ENCODE measurements at places on chromosomes 7 and 10.

DNA sequence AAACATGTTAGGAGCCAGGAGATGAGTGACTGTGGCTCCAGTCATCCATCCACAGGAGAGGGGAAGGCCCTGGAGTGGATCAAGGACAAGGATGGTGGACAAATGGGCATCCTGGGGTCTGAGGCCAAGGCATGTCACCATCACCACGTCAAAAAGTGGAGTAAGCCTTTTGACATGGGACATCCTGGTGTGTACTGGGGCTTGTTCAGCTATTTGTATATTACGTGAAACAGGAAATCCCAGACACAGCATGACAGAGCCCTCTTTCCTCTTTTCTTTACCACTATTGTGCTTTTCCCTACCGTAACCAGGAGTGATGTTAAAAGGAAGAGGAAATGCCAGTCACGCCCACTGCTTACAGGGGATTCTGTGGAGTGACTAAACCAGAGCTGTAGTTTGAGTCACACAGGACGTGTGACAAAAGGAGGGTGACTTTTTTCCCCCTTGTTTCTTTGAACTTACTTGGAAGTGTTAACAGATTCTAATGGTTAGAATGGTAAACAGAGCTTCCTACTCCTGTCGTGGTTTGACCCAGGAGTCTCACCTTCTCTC, 15.4 kb downstream of the ACSL5 start:
- H3K4me3 ChIP-seq: peak overlapping the region; percentile 95
- H3K36me3 ChIP-seq: peaks cover 31% of the 10 kb centered on the region
- H3K27me3 ChIP-seq: no peaks in the 10 kb centered on the region
- DNase-seq: peak; percentile 84

DNA sequence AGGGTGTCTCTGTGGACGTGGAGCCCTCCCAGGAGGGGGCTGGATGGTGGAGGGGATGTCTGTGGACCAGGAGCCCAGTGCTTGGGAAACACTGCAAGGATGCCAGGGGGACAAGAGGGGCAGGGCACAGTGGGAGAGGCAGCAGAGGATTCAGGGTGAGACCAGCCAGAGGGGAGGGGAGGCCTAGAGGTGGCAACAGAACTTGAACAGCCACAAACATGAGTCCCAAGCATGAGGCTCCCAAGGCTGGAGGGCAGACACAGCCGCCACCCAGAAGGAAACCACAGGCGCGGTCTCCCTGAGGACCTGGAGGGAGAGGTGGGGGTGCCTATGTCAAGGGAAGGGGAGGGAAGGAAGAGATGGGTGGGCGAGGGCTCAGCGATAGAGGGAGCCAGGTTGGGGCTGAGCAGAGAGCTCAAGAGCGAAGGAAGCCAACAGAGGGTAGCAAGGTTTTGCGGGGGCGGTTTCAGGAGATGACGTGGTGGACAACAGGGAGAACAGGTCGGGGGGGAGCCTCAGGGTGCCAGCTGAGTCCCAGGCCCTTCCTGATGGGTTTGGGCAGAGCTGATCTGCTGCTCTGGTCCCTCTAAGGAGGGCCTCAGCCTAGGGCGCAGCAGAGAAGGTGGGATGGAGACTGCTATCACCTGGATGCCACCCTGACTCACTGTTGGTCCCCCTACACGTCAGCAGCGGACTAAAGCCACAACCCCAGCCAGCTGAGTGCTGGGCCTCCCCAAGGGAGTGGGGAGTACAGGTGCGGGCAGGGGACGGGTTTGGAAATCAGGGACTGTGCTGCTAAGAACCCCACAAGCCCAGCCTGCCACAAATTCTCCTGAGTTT, 6.7 kb upstream of the PILRA start:
- H3K36me3 ChIP-seq: peaks cover 20% of the 10 kb centered on the region
- no peaks in the 10 kb centered on the region for H3K27me3 ChIP-seq
- H3K27ac ChIP-seq: peak overlapping the region; percentile 98
- H3K4me3 ChIP-seq: peak overlapping the region; percentile 53

GRCh38 chr10:102773986-102774385, 30.2 kb downstream of the WBP1L start:
- H3K4me3 ChIP-seq: no peak overlapping the region
- peaks cover 58% of the 10 kb centered on the region for H3K4me1 ChIP-seq
- H3K27me3 ChIP-seq: no peaks in the 10 kb centered on the region
- peak overlapping the region; percentile 11 for H3K27ac ChIP-seq

DNA sequence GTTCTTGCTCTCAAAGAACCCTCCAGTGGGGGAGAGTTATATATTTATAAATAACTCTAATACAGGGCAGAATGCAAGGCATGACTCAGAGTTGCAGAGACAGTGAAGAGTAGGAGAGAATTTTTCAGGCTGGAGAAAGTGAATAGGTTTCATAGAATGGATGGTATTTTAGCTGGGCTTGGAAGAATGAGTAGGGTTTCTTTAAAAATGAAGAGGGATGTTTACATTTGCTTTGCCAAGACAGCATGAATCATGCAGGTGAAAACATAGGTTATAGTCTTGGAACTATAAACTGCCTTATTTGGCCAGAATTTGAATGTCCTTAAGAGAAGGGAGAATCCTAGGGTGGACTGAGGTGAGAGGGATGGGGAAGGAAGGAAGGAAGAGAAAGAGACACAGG, 124.8 kb downstream of the CPED1 start:
- no peak overlapping the region for H3K27ac ChIP-seq
- DNase-seq: no peak
- H3K36me3 ChIP-seq: no peaks in the 10 kb centered on the region
- H3K4me1 ChIP-seq: no peaks in the 10 kb centered on the region
- no peak overlapping the region for H3K4me3 ChIP-seq
- H3K27me3 ChIP-seq: no peaks in the 10 kb centered on the region

- H3K27me3 ChIP-seq: no peaks in the 10 kb centered on the region
- H3K27ac ChIP-seq: no peak overlapping the region
- no peak for DNase-seq
- H3K4me3 ChIP-seq: no peak overlapping the region
Observed at GRCh38 chr10:106189292-106189691, 975.2 kb downstream of the SORCS1 start.

DNA sequence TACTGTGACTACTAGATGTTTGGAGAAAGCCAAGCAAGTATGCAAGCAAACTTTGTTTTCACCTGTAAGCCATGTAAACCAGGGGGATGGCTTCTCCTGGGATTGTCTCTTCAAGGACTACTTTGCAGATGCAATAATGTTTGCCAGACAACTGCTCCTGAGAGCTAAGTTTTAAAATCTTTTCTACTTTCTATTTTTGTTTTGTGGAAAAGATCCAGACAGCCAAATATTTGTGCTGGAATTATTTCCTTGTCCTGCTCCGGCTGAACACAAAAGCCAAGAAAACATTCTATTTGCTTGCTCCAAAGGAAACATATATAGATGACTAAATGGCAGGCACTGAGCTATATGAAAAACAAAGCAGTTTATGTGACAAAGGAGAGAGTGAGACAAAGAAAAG, 51.6 kb downstream of the TFPI2 start:
- DNase-seq: no peak
- H3K4me1 ChIP-seq: no peaks in the 10 kb centered on the region
- no peak overlapping the region for H3K4me3 ChIP-seq
- peaks cover 20% of the 10 kb centered on the region for H3K27me3 ChIP-seq
- H3K36me3 ChIP-seq: no peaks in the 10 kb centered on the region

- DNase-seq: no peak
- no peak overlapping the region for H3K27ac ChIP-seq
- H3K4me1 ChIP-seq: no peaks in the 10 kb centered on the region
Observed at GRCh38 chr10:112701211-112701877, 248.7 kb upstream of the TCF7L2 start.

- no peak overlapping the region for H3K4me3 ChIP-seq
- H3K4me1 ChIP-seq: peaks cover 11% of the 10 kb centered on the region
- DNase-seq: no peak
- H3K27me3 ChIP-seq: peaks cover 26% of the 10 kb centered on the region
Observed at GRCh38 chr10:60914690-60915141, 29.3 kb downstream of the RHOBTB1 start.

DNA sequence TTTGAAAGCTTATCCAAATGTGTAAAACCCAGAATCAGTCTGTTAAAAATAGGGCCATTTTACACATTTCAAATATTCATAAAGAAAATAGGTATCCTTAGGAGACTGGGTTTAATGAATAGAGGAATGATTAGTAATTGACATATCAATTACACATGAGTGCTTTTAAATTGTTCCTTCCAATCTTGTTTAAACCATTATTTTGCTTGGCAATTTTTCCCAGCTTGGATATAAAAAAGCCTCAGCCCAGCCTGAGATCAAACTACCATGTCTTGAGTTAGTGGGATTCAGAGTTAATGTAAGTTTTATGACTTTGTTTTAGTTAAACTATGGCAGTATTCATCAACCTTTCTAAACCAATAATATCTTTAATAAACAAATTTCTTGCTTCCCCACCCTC, 28.3 kb downstream of the PARP12 start:
- H3K4me1 ChIP-seq: peaks cover 18% of the 10 kb centered on the region
- no peaks in the 10 kb centered on the region for H3K27me3 ChIP-seq
- H3K4me3 ChIP-seq: no peak overlapping the region
- H3K36me3 ChIP-seq: peaks cover 10% of the 10 kb centered on the region
- no peak overlapping the region for H3K27ac ChIP-seq

GRCh38 chr10:84296091-84296981, 32.1 kb upstream of the CCSER2 start:
- no peaks in the 10 kb centered on the region for H3K36me3 ChIP-seq
- no peak overlapping the region for H3K4me3 ChIP-seq
- no peak for DNase-seq

- no peaks in the 10 kb centered on the region for H3K27me3 ChIP-seq
- H3K36me3 ChIP-seq: peaks cover 50% of the 10 kb centered on the region
- peak overlapping the region; percentile 93 for H3K4me3 ChIP-seq
- H3K4me1 ChIP-seq: peaks cover 46% of the 10 kb centered on the region
- DNase-seq: no peak
- H3K27ac ChIP-seq: peak overlapping the region; percentile 99
Observed at GRCh38 chr10:30435073-30435422, 1.1 kb downstream of the MAP3K8 start.

- no peaks in the 10 kb centered on the region for H3K27me3 ChIP-seq
- H3K27ac ChIP-seq: peak overlapping the region; percentile 13
- peaks cover 59% of the 10 kb centered on the region for H3K4me1 ChIP-seq
- no peak for DNase-seq
Observed at GRCh38 chr7:32513210-32513609, 17.9 kb downstream of the AVL9 start.

- no peaks in the 10 kb centered on the region for H3K4me1 ChIP-seq
- H3K36me3 ChIP-seq: peaks cover 6% of the 10 kb centered on the region
- H3K4me3 ChIP-seq: no peak overlapping the region
Observed at GRCh38 chr7:124792002-124792401, 26.4 kb upstream of the GPR37 start.

DNA sequence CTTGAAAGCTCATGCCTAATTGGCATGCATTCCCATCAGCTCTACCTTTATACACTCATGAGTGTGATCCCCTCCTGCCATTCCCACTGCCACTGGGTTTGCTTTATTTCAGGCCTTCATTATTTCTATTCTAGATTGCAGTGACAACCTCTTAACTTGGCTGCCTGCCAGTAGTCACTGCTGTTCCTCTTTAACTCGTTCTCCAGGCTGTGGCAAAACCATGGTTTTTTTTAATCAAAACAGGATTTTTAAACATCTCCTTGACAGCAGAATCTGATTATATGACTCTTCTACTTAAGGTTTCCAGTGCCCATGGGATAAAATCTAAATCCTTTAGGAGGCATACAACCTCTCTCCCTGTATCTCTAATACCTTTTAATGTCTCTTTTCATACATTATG, 223.7 kb upstream of the PCDH15 start:
- no peaks in the 10 kb centered on the region for H3K27me3 ChIP-seq
- no peak for DNase-seq
- H3K27ac ChIP-seq: no peak overlapping the region
- no peaks in the 10 kb centered on the region for H3K4me1 ChIP-seq
- H3K36me3 ChIP-seq: peaks cover 5% of the 10 kb centered on the region

GRCh38 chr7:43372676-43373355, 210.1 kb upstream of the STK17A start:
- peaks cover 24% of the 10 kb centered on the region for H3K27me3 ChIP-seq
- H3K36me3 ChIP-seq: no peaks in the 10 kb centered on the region
- no peak overlapping the region for H3K27ac ChIP-seq
- no peak for DNase-seq
- no peaks in the 10 kb centered on the region for H3K4me1 ChIP-seq
- no peak overlapping the region for H3K4me3 ChIP-seq

GRCh38 chr7:46512891-46513413, 591.9 kb upstream of the IGFBP3 start:
- H3K4me3 ChIP-seq: no peak overlapping the region
- no peak for DNase-seq
- H3K27ac ChIP-seq: no peak overlapping the region
- H3K4me1 ChIP-seq: no peaks in the 10 kb centered on the region
- H3K36me3 ChIP-seq: no peaks in the 10 kb centered on the region
- H3K27me3 ChIP-seq: no peaks in the 10 kb centered on the region

GRCh38 chr7:133773601-133774000, 353.5 kb upstream of the LRGUK start:
- no peak for DNase-seq
- H3K4me1 ChIP-seq: no peaks in the 10 kb centered on the region
- H3K27me3 ChIP-seq: no peaks in the 10 kb centered on the region
- no peak overlapping the region for H3K4me3 ChIP-seq
- H3K36me3 ChIP-seq: no peaks in the 10 kb centered on the region

DNA sequence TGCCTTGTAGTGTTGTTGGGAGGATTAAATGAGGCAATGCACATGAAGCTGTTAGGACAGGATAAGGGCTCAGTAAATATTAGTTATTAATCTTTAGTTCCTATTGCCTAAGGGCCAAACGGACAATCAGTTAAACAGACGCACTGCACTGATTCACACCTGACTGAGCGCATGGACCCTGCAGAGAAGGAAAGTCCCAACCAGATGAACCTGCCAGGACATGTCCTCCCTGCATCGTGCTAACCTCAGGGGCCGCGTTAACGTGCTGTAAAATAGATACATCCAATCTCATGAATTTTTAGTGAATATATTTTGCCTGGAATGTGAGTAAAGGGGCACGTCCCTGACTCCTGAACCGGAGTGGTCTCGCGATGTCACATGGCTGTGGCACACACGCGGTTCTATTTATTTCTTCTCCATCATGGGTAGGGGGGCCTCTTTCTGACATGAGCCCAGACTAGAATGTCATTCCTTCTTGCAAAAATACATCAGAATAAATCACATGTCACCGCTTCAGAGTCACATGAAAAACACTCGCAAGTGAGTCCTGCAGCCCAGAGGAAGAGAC, 12.3 kb downstream of the ADARB2 start:
- no peak overlapping the region for H3K4me3 ChIP-seq
- H3K27me3 ChIP-seq: peaks cover 13% of the 10 kb centered on the region
- no peaks in the 10 kb centered on the region for H3K4me1 ChIP-seq
- DNase-seq: no peak
- H3K27ac ChIP-seq: no peak overlapping the region
- H3K36me3 ChIP-seq: no peaks in the 10 kb centered on the region

DNA sequence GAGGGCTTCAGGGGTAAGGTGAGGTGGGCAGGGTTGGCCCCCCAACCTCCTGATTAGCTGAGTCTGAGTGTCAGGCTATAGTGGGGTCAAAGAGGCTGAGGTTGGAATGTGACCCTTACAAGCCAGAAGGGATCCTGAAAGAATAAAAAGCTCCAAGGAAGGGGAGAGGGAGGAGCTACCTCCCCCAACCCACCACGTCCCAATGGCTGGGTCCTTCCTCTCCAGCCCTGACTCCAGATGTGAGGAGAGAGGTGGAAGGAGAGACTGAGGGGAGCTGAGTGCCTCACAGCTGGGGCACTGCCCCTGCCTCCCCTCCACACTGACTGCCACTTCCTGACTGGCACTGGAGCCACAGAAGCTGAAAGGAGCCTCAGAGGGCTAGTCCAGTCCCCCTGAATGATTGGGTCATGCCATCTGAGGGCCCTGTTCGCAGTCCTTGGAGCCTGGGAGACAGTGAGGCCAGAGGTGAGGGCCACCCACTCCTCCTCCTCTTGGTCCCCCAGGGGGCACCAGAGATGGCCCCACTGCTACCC, 20.6 kb downstream of the IMPDH1 start:
- no peak overlapping the region for H3K27ac ChIP-seq
- no peak for DNase-seq
- no peak overlapping the region for H3K4me3 ChIP-seq
- no peaks in the 10 kb centered on the region for H3K36me3 ChIP-seq
- H3K27me3 ChIP-seq: no peaks in the 10 kb centered on the region
- H3K4me1 ChIP-seq: peaks cover 5% of the 10 kb centered on the region

All from natural killer cell treated with Interleukin-12 subunit alpha and Interleukin-12 subunit beta and Interleukin-15 and Interleukin-18, amount 100 ng/mL, for 72 hours (primary cell).